ENCODE measurements at places on chromosomes 4 and X.

- DNase-seq, result no peak
These were observed 26.9 kb downstream of the ARSJ start for GRCh38 chr4:113952452-113953029.

GRCh38 chrX:25928316-25928715, 209.8 kb upstream of the MAGEB18 start:
- no peak for DNase-seq

- DNase-seq, result no peak
These were observed 4.5 kb downstream of the JADE1 start for GRCh38 chr4:128813965-128814364.

- DNase-seq, result no peak
These were observed 508.7 kb upstream of the HTR2C start for GRCh38 chrX:114075073-114075673.

GRCh38 chr4:92064574-92064973, 239.2 kb upstream of the GRID2 start:
- no peak for DNase-seq

- no peak for DNase-seq
These were observed 32.9 kb downstream of the KIF4A start for GRCh38 chrX:70322784-70323183.

DNA sequence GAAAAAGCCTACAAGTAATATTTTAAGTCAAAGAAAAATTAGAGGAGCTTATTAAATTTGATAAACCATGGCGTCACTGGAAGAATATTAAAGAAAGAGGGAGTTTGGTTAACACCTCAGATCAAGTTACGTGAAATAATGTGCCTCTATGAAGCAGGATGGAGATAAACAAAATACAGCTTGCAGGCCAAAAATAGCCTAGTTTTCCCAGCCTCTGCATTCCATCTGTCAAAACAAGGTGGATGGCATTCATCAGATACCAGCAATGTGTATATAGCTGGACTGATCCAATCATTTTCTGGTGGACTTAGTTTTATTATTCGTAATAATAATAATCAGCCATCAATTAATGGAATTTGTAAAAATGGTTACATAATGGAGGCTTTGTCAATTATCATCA, 230.7 kb downstream of the NR3C2 start:
- no peak for DNase-seq

DNA sequence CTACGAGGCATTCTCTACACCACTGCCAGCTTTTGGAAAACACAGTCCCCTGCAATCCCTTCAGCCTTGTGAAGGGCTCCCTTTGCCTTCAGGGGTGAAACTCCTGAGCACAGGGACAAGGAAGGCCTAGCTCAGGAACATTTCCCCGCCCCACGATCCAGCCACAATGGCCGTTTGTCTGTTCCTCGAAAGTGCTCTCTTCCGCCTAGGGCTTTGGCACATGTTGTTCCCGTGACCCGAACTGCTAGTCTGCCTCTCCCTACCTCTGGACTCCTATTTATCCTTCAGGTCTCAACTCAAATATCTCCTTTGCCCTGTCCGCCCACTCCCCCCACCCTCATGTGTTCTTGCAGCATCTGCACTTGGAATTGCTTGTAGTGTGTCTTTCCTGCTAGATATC, 12.1 kb downstream of the FGD1 start:
- DNase-seq, result no peak

- DNase-seq, result no peak
These were observed 161.6 kb upstream of the PGRMC2 start for GRCh38 chr4:128449251-128449650.

DNA sequence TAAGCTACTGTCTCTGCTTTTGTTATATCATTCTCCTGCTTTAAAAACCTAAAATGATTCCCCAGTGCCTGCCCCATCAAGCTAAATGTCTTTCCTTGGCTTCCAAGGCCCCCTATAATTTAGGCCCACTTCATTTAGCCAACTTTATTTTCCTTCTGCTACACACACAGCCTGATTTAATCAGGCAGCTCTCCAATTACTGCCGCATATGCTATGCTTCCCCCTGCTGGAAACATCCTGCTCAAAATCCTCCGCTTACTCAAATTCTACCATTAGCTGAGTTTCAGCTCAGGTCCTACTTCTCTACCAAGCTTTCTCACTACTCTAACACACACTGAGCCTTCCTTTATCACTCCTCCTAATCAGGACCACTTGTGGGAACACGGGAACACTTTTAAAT, 17.0 kb downstream of the LAMP2 start:
- peak; percentile 6 for DNase-seq

GRCh38 chrX:118751950-118752783, 24.8 kb downstream of the IL13RA1 start:
- DNase-seq, result no peak
